NK-92 treated with Interleukin-12 subunit alpha and Interleukin-12 subunit beta, amount 100 ng/mL, for 24 hours (cell line): ENCODE measurements at places on chromosomes 12 and 14.

- no peak for DNase-seq
Measured at GRCh38 chr14:100695423-100695738, 31.3 kb upstream of the DLK1 start.

DNA sequence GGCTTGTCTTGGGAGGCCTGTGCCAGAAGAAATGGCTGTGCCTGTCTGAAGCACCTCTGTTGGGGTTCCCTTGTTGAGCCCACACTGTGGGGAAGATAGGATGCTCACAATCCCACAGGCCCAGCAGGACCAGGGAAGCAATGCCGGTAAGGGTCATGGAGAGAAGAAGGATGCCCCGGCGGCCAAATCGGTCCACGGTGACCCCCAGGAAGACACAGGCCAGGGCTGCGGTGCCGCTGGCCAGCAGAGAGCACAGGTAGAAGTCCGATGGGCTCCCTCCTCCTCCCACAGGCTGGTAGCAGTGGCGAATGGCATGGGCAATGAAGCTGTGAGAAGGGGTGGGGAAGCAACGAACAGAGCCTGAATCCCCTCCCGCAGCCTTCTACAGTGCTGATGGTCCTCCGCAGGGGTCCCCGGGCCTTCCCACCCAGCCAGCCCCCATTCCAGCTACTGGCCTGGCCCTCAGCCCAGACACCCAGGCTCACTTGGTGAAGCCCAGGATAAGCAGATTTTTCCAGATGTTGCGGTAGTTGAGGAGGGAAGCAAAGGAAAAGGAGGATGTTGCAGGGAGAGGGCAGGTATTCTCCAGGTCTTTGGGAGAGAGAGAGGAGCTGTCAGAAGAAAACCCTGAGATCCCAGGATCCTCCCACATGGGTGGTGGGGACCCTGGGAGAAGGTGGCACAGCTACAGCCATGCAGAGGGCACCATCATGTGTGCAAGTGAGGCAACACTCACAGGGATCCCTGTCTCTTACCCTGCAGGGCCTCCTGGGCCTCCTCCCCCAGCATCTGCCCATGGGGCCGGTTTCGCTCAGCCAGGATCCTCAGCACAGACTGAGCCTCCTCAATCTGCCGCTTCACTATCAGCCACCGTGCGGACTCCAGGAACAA, 5.0 kb downstream of the SLC22A17 start:
- no peak for DNase-seq

- no peak for DNase-seq
Measured at GRCh38 chr14:103155010-103155409, 31.7 kb downstream of the TNFAIP2 start.

DNA sequence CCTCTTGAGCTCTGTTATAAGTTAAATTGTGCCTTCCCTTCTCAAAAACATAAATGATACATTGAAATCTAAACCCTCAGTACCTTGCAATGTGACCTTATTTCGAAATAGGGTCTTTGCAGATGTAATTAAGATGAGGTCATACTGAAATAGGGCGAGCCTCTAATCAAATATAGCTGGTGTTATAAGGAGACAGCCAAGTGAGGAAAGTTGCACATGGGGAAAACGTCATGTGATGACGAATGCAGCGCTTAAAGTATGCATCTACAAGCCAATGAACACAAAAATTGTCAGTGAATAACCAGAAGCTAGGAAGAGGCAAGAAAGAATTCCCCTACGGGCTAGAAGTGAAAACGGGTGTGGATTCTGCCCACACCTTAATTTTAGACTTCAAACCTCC, 305.2 kb upstream of the FOXG1 start:
- no peak for DNase-seq

DNA sequence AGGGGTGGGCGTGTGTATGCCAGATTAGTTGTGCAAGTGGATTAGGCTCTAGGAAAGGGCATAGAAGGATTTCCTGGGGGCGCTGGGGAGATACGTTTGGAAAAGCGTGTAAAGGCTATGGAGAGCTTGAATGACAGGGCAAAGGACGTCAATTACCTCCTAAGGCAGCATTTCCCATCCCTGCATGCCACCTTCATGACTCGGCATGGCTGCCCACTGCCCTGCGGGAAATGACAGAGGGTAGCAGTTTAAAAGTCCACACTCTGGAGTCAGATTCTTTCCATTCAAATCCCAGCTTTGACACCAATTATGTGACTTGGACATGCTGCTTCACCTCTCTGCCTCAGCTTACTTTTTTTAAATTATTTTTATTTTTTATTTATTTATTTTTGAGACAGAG, 14.8 kb upstream of the TMEM229B start:
- no peak for DNase-seq

- DNase-seq = no peak
Measured at GRCh38 chr12:115108129-115109100, 424.4 kb upstream of the TBX3 start.

- no peak for DNase-seq
Measured at GRCh38 chr14:97578982-97579548, 781.9 kb downstream of the VRK1 start.

GRCh38 chr14:39310051-39310450, 76.3 kb downstream of the MIA2 start:
- DNase-seq = no peak

- DNase-seq = no peak
Measured at GRCh38 chr12:18546399-18546798, 191.4 kb downstream of the PLCZ1 start.
